Large intestine (tissue), 12 donors: ENCODE measurements at places on chromosomes 1 and 21. TPM values are rescaled to one million over a fixed set of nuclear protein-coding genes. Genes with fewer than 3 reads are reported as not detected.
A peak's percentile ranks its signal among the peaks of the same experiment; 100 is the strongest.

DNA sequence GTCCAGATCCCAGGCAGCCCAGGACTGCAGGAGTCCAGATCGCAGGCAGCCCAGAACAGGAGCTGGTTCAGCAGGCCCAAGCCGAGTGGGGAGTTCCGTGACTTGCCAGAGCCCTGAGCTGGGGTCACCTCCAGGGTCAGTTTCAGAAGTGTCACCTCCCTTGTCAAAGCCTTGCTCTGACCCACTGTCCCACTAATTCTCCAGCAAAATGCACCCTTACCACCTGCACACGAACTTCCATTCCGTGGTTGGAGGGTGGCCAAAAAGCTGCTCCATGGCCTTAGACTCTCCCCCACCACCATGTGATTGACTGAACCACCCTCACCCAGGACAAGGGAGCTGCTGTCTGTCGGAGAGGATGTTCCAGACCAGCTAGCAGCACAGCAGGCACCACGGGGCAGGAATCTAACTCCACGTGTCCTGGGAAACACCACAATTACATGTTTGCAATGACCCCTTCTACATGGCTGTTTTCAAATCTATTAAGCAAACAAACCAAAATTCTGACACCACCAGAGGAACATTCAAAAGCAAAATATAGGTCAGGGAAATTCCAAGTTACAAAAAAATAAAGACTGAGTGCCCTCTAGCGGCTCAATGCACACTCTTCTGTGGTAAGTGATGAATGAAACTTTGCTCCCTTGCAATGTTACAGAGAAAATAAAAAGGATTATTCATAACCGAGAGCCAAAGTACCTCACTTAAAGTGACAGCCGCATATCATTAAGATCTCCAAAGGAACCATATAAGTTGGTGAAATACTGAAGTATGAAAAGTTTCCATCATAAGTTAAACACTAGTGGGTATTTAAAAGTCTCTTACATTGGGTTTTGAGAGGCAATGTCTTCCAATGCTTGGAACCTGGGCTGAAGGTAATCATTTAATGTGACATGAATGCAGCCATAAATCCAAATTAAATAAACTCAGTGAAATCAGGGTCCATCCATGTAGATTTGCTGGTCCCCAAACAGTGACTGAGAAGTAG is 76.3 kb downstream of the NPHP4 start:
- DNase-seq: peak; percentile 15

DNA sequence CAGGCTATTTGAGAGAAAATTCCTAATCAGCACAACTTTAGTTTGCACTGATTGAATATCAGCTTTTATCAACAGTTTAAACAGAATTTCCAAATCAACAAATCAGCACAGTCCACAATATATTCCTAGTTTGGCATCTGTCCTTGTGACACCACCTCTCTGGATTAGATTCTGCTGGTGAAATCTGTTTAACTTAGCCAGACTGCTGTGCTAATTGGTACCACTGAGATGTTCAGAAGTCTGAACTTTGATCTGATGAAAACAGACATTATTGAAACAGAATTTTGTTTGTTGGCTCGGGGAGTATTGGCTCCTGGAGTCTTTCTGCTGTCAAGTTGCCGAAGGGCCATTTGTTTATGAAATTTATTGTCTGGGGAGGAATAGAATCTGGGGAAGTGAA is 17.0 kb upstream of the NGF start:
- DNase-seq: no peak

- DNase-seq: peak; percentile 62
Measured at GRCh38 chr21:43775795-43776430, at the start of gene CSTB. Gene CSTB, minus strand, starts transcription at chr21:43776308. Its CDS starts 39 bp downstream, at chr21:43776269.

Gene BRINP3
- 34.4 TPM for polyA plus RNA-seq

Gene C1orf50
- 8.4 TPM for polyA plus RNA-seq

DNA sequence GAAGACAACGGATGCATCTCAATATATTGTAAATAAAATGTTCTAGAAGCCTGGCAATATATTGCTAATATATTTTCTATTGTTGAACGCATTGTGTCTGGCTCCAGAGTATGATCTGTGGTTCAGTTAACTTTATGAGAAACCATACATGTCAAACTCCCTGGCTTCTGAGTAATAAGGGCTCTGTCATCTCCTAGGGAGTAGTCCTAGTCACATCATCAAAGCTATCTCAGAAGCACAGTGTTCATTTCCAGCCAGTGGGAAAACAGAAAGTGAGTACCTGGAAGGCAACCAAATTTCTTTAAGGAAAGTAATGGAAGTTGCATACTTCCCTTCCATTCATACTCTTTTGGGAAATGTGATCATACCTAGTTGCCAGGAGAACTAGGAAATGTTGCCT is 27.0 kb upstream of the ST6GALNAC5 start:
- no peak for DNase-seq

DNA sequence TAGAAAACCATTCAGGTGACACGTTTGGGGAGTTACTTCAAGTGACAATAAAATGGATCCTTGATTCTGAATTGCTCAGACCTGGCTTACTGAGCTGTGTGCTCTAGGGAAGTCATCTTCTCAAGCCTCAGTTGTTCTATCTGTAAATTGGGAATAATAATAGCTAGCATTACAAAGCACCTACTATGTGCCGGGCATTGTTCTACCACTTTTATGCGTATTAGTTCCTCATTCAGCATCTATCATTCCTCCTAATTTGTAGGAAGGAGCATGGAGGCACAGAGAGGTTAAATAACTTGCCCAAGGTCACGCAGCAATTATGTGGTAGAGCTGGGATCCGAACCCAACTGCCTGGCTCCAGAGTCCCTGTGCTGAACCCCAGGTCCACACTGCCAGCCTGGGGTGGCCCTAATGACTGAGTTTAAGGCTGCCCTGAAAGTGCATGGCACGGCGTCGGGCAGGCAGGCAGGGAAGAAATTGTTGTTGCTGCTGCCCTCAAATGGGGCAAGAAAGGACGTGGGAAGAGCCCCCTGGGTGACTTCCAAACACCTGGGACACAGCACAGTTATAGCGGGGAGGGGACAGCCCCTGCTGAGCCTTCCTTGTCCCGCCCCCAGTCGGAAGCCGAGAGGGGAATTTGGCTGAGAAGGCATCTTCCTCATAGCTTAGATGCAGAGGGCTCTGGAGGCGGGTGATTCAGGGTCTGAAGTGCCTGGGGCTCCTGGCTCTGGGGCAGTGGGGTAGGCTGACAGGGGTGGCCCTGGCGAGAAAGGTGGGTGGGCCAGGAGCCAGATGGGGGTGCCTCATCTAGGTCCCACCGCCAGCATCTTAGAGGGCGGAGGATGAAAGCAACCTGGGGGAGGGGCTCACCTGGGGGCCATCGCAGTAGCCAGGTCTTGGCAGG is 86.5 kb upstream of the IFFO2 start:
- no peak for DNase-seq

DNA sequence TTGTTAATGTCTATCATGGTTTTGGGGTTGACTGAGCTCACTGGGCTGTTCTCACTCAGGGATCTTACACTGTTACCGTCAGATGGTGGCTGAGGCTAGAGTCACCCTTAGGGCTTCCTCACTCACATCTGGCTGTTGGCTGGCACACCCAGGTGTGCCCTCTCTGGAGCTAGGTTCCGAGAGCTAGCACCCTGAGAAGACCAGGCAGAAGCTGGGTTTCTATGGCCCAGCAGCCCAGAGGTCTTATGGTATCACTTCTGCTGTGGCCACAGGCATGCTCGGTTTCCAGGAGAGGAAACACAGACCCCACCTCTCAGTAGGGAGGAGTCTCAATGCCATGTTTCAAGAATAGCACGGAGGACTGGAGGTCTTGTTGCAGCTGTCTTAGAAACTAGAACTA is 20.7 kb upstream of the KIF1B start:
- no peak for DNase-seq

GRCh38 chr1:21670956-21671902 is 2.1 kb upstream of the RAP1GAP start:
- DNase-seq: no peak

Gene KCNE1
- polyA plus RNA-seq: 1.2 TPM

Gene S100A9
- polyA plus RNA-seq: 40.3 TPM

DNA sequence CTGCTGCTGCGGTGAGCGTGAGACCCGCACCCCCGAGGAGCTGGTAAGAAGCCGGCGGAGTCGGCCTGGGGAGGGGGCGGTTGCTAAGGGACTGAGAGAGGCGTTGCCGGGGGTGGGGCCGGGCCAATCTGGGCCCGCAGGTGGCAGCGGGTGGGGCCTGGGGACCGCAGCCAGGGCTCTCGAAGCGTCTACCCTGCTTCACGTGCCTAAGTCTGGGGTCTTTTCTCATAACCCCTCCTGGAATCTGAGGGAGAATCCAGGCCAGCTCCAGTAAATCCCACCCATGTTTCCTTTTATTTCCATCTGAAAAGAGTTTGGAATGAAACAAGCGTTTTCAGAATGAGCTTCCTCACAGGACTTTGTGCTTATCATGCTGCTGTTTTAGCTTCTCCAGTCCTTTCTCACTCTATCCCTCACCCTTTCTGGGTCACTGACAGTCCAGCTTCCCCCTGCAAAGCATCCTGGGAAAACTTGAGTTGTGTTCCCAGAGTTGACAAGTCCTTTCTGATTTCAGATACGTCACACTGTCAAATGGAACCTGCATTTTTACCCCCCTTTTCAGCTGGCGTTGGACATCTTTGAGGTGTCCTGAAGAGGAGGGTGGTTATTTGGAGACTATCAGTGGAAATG is 431 bp downstream of the CLCN6 start:
- peak; percentile 68 for DNase-seq

Gene C1orf226
- 17.1 TPM for polyA plus RNA-seq

- no peak for DNase-seq
Measured at GRCh38 chr21:26837539-26837938, 7.7 kb downstream of the ADAMTS1 start.

DNA sequence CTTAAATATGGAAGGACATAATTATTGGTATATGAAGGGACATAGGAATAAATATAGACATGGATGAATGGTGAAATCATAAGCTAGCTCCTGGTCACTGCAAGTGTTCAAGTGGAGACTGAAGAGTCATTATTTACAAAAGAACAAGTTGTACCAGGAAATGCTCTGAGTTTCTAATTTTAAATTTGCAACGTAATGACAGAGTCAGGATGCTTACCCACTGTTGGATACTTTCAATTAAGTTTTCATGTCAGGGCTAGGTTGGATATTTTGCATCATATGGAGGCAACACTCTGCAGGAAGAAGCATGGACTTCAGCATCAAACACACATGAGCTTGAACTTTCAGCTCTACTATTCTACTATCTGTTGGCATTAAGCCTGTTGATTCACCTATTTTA is 499.6 kb upstream of the C1orf87 start:
- no peak for DNase-seq

Gene TSACC
- 0.81 TPM for polyA plus RNA-seq

GRCh38 chr1:226489718-226490425 is 58.7 kb upstream of the STUM start:
- DNase-seq: no peak

DNA sequence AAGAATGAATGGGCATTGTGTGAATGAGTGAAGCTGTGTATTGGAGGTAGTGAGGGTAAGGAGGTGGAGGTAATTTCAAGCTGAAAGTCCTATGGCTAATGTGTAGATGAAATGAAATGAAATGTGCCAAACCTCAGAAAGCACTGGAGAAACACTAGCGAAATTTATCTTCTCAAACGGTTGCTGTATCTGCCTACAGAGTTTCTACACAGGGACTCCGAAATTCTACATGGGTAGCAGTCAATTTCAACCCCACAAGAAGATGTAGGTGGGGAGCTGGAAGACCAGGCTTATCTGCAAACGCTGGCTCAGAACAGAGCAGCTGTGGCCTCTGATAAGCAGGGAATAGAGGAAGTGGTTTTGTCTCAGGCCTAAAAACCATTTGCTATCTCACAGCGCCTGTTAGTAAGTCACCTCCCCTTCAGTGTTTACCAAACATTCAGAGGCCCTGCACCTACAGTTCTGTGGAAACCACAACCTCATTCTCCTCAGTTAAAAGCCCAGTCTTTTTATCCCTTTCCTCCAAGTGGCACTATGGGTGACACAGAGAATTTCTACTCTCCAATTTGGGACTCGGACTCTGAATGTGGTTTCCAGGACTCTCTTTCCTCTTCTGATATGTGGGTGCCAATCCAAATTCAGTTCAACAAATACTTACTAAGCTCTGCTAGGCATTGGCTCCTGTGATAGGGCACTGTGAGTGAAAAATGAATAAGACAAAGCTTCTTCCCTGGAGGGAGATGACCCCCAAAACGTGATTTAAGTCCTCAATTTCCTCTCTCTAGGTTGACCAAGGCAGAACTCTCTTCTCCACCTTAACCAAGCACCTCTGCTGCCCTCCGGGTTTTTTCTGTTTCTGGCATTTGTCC is 17.2 kb upstream of the SLAMF6 start:
- peak; percentile 82 for DNase-seq

Gene C1orf105
- polyA plus RNA-seq: 2.4 TPM

DNA sequence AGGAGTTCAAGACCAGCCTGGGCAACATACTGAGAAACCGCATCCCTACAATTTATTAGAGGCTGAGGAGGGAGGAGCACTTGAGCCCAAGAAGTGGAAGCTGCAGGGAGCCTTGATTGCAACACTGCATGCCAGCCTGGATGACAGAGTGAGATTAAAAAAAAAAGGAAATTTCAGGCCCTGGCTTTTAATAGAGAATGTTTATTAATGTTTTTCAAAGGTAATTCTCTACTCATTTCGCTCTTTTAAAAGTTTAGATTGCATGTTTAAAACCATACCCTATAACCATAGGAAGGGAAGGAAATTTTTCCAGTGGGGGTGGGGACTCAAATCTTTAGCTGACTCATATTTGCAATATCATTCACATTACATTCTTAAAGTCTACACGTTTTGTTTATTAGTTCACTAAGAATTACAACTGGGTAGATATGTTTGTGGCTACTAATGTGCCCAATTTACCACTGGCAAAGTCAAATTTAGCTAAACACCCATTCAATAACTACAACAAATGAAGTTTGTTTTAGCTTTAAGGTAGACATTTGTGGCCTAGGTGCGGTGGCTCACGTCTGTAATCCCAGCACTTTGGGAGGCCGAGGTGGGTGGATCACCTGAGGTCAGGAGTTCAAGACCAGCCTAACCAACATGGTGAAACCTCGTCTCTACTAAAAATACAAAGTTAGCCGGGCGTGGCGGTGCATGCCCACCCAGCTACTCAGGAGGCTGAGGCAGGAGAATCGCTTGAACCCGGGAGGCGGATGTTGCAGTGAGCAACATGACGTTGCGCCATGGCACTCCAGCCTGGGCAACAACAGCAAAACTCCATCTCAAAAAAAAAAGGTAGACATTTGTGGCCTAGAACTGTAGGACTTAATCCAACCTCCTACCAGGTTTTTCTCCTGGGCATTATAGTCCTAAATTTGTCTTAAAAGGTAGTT is 5.0 kb downstream of the KDM5B start:
- DNase-seq: no peak

DNA sequence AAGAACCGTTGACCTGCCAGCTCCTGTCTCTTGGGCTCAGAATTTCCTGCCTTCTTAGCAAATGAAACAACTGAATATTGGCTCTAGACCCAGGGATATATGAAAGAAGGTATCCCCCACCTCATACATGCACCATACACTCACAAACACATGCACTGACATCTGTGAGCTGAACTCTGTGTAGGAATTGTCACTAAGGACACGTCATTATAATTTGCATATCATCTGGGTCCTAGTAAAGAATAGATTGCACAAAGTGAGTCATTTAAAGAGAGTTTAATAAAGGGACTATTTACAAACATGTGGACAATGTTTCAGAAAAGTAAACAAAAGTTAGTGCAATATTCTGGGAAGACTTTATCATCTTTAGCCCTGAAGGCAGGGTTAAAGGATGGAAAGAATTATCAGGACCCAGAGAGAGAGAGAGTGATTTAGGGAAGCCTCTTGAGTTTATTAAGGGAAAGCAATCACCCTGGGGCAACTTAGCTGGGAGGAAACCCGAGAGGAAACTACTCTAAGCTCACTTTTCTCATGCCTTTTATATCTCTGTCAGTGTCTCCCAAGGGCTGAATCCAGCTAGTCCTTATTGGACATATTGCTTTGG is 74.1 kb upstream of the PLA2G4A start:
- DNase-seq: no peak
